Tongue (tissue), 3 donors: ENCODE measurements at places on chromosomes 4 and X. TPM values are rescaled to one million over a fixed set of nuclear protein-coding genes. Genes with fewer than 3 reads are reported as not detected.

Gene HDAC8
- 28.4 TPM for total RNA-seq

Gene MAGEB1
- total RNA-seq: not detected

Gene SPARCL1
- total RNA-seq: 395 TPM

Gene MAGEA2
- not detected for total RNA-seq

Gene PSAPL1
- total RNA-seq: 0.51 TPM

Gene ANAPC4
- 36.4 TPM for total RNA-seq

Gene SPP1
- 28.9 TPM for total RNA-seq

Gene ZNF185
- total RNA-seq: 22.6 TPM

Gene ADH6
- not detected for total RNA-seq

Gene VCX3A
- not detected for total RNA-seq

Gene MTTP
- total RNA-seq: 1.4 TPM

Gene PDGFRA
- 138 TPM for total RNA-seq

Gene TEX13B
- not detected for total RNA-seq

Gene SGMS2
- total RNA-seq: 35.3 TPM

Gene PAGE2B
- not detected for total RNA-seq

Gene ZMAT1
- 3.7 TPM for total RNA-seq

Gene OTUD6A
- not detected for total RNA-seq

Gene CCNA2
- total RNA-seq: 26.6 TPM

Gene TMEM47
- total RNA-seq: 108 TPM

Gene IRF2
- 26.5 TPM for total RNA-seq

Gene NR0B1
- total RNA-seq: not detected

Gene UGT2B17
- not detected for total RNA-seq
